Stimulated activated CD4-positive, alpha-beta T cell treated with anti-CD3 and anti-CD28 coated beads, TNF-alpha, amount 100 ng/mL, for 48 hours (primary cell): ENCODE measurements at places on chromosomes 4 and X.
A peak's percentile ranks its signal among the peaks of the same experiment; 100 is the strongest.

DNA sequence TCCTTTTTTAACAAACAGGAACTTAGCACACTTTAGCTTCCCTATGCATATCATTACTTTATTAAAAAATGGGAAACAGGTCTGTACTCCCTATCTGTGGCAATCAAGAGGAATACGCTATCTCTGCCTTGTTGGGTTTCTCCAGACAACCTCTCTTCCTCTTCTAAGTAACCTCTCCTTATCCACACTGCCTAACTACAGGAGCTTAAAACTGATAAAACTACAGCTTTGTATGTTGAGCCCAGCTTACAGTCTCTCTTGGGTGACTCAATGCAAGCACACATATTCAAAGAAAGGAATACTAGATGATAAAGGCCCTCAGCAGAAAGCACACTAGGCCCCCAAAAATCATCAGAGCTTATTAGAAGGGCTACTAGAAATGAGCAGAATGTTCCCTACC is 8.9 kb downstream of the NUP62CL start:
- no peak for DNase-seq

GRCh38 chrX:96407501-96407900 is 277.1 kb upstream of the DIAPH2 start:
- no peak for DNase-seq

GRCh38 chr4:148980782-148981480 is 538.7 kb upstream of the NR3C2 start:
- DNase-seq: no peak

- DNase-seq: no peak
These were observed 553.2 kb upstream of the FAT1 start for GRCh38 chr4:187276736-187277408.

GRCh38 chr4:155114790-155115189 is 93.6 kb upstream of the NPY2R start:
- no peak for DNase-seq

- no peak for DNase-seq
These were observed 32.1 kb downstream of the TMEM131L start for GRCh38 chr4:153497988-153498967.

- no peak for DNase-seq
These were observed 14.0 kb downstream of the TAPT1 start for GRCh38 chr4:16212138-16212782.

DNA sequence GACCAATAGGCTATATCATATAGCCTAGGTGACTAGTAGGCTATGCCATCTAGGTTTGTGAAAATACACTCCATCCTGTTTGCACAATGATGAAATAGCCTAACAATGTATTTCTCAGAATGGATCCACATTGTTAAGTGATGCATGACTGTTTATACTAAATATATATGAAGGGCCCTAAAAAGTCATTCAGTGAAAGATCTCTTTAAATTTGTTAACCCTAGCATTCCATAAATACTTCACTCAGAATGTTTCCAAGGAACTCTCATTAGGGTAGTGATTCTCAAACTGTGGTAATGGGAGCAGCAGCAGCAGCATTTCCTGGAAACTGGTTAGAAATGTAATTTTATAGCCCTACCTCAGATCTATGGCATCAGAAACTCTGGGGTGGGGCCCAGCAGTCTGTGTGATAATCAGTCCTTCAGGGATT is 74.9 kb downstream of the PRRG1 start:
- DNase-seq: no peak

GRCh38 chrX:56803850-56804681 is 75.0 kb downstream of the NBDY start:
- DNase-seq: no peak

- DNase-seq: no peak
These were observed 74.8 kb upstream of the CPXCR1 start for GRCh38 chrX:88672261-88672660.

DNA sequence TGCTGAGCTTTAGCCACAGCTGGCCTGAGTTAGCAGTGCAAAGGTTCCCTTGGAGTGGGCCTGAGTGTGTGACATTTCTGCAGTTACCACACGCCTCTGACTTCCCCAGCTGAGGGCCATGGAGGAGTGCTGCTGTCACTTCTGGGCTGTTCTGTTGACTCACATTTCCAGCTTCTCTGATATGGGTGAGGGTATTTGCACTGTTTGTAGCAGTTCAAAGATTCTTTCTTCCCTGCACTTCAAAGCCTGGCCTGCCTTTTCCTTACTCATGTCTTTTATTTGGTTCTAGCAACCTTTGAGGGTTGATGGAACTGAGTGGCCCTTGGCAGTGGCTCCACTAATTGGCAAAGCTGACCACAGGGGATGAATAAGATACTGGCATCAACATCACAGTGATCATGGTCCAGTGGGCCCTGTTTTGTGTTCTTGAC is 26.4 kb upstream of the SCML1 start:
- DNase-seq: no peak

DNA sequence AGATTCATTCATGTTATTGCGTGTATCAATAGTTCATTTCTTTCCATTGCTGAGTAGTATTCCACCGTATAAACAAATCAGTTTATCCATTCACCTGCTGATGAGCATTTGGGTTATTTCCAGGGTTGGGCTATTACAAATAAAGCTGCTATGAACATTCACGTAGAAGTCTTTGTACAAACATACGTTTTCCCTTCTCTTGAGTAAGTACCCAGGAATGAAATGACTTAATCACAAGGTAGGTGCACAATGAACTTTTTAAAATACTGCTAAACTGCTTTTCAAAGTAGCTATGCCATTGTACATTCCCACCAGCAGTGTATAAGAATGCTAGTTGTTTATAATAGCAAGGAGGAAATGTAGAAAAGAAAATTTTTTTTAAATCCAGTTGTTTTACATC is 35.9 kb downstream of the SYTL4 start:
- no peak for DNase-seq

DNA sequence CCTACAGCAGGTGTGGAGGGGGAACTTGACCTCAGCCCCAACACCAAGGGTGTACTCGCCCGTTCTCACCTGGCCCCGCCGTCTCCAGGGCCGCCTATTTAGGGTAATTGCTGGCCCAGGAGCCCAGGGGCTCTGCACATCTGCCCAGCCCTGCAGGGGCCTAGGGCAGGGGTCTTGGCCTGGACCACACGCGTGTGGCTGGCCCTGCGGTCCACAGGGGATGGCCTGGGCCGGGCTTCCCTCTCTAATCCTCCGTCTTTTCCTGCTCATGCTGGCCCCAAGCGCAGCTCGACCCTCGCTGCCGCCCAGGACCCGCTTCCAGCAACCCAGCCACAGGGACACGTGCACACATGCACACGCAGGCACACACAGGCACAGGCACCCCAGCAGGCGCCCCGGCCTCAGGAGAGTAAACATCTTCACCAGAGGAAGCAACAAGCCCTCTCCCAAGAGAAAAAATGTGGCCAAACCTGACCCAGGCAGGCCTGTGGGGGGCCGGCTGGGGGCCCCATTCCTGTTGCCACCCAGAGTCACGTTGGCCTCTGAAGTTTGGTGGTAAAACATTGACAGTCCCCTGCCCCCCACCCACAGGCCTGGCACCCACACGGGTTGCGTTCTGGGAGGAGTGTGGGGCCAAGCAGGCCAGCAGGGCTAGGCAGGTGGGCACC is 24.6 kb upstream of the FGFR3 start:
- DNase-seq: no peak

GRCh38 chr4:153154007-153154975 is 50.0 kb upstream of the TRIM2 start:
- no peak for DNase-seq

- peak; percentile 12 for DNase-seq
These were observed at the start of gene NALF2 for GRCh38 chrX:69503782-69504625. Gene NALF2, plus strand, starts transcription at chrX:69504326. Its CDS starts 957 bp downstream, at chrX:69505283.

DNA sequence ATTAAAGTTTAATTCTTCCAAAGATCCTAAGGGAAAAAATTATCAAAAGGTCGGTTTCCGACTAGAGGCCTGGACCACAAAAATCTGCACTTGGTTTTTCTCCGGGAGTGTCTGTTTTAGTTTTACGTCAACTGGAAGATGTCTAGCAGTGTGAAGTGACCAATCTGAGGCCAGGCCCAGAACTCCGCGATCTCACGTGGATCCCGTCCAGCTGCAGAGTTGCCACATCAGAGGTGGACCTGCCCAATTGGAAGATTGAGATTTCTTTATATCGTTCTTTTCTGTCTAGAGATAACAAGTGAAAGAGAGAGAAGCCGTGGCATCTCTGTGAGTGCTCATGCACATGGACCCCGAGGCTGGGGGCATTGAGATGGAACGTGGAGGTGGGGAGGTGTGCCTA is 115.8 kb downstream of the AFF1 start:
- no peak for DNase-seq

GRCh38 chr4:137572163-137572562 is 39.9 kb upstream of the PCDH18 start:
- no peak for DNase-seq

DNA sequence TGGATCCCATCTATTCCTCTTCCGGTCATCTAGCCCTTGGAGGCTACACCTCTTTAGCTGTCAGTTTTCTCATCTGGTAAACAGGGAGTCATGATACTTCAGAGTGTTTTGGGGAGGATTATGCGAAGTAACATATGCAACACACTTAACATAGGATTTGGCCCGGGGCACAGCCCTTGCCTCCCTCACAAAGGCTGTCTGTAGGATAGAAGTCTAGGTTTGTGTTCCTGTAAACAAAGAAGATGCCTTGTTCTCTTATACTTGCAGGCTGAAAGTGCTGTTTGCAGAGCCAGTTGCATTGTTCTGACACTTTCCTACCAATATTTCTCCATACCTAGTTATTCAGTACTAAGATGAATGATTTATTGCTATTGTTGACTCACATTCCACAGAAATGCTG is 2.2 kb upstream of the APELA start:
- no peak for DNase-seq

DNA sequence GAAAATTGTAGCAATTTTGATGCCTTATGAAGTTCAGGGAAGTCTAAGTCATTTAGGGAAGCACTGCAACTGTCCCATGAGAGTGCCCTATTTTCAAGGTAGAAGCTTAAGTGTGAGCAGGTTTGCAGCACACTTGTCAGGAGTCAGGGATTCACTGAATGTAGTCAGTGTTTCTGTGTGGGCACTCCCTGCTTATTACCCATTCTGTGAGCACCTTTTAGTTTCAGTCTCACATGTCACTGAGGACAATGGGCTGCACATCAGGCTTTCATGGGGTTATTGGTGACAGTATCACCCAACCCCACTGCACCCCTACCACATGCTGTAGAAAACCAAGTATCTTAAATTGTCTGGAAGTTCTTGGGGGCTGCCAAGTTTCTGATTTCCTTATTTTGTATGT is 2.9 kb upstream of the CCNG2 start:
- DNase-seq: no peak

DNA sequence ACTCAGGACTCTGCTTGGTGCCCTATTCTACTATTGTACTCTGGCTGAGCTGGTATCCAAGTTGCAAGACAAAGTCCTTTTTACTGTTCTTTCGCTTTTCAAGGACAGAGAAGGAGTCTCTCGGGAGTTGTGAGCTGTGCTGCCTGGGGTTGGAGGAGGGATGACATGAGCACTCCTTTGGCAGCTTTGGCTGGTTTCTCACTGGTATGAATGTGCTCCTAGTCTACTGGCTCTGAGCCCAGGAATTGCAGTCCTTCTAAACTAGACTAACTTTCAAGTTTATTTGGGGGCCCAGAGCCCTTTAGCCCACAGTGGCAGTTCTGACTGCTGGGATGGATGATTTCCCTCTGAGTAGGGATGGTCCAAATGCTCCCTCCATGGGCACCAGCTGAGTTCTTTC is 997.1 kb downstream of the RAB28 start:
- DNase-seq: no peak

DNA sequence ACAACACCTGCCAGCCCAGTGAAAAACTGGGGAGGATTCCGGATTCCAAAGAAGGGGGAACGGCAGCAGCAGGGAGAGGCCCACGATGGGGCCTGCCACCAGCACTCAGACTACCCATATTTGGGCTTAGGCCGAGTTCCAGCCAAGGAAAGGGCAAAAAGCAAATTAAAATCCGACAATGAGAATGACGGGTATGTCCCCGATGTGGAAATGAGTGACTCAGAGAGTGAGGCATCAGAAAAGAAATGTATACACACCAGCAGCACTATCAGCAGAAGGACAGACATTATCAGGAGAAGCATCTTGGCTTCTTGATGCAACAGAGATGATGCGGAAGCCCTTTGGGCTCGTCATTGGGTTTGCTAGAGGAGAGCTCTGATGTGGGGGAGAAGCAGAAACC is 62.4 kb downstream of the JADE1 start:
- no peak for DNase-seq

DNA sequence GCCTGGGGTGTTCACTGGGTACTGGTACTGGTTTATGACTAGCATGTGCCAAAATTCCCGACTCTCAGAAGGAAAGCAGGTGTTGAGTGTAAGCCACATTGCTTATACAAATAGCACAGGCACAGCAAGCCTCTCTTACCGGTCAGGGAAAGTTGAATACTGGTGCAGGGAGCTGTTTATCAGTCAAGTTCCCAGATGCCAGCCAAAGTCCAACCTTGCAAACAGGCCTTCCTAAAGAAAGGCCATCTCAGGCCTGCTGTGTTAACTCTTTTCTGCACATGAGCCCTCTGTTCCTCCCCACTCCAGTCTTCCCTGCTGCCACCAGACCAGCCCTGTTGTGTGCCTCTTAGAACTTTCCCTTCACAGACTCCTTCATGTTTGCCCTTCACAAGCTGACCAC is 34.2 kb downstream of the PKD2 start:
- no peak for DNase-seq

- DNase-seq: no peak
These were observed 178.6 kb upstream of the DIPK2B start for GRCh38 chrX:45379236-45379635.

DNA sequence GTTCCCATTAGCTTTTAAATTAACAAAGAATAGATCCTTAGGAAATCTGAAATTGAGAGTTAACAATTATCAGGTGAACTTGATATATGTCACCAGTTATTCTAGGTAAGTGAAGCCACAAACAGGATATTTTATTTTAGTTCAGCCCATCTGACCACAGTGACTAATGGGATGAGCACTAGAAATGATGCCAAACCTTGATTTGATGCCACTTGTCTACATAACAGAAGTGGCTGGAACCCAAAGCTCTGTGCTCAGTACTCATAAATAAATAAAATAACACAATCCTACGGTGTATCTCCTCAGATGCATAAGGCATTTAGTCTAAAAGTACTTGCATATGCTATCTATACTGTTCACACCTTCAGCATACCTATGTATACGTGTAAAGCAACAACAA is 12.2 kb downstream of the SLITRK4 start:
- no peak for DNase-seq

GRCh38 chr4:96293806-96294205 is 453.9 kb downstream of the PDHA2 start:
- no peak for DNase-seq

DNA sequence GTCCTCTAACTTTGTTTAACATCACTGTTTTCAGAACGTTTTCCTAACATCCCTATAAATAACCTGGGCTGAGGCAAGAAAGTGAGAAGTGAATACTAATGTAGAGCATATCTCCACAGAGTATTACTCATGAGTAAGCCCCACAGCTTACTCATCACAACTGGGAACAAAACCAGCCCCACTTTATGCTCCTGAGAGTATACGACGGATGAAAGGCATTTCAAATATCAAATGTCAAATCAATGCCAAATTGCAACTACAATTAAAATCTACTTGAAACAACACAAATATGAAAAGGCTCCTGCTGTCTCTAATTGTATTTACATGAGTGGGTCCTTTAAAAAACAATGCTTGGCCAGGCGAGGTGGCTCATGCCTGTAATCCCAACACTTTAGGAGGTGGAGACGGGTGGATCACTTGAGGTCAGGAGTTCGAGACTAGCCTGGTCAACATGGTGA is 41.2 kb downstream of the SH3RF1 start:
- DNase-seq: no peak

GRCh38 chr4:123412700-123413512 is 16.3 kb downstream of the SPRY1 start:
- DNase-seq: no peak

- DNase-seq: no peak
These were observed 1269.9 kb downstream of the ADGRL3 start for GRCh38 chr4:62470020-62470419.

GRCh38 chrX:42738552-42738951 is 39.4 kb downstream of the PPP1R2C start:
- no peak for DNase-seq
